ENCODE measurements at places on chromosomes 1 and 21. TPM values are rescaled to one million over a fixed set of nuclear protein-coding genes. Genes with fewer than 3 reads are reported as not detected.

RBP7 gene
- 0.38 TPM for total RNA-seq

GRCh38 chr1:185566995-185567394 lies 167.2 kb upstream of the HMCN1 start:
- peaks cover 38% of the 10 kb centered on the region for H3K4me1 ChIP-seq
- no peaks in the 10 kb centered on the region for H3K27me3 ChIP-seq
- no peak for DNase-seq
- H3K4me3 ChIP-seq, result no peak overlapping the region

DNA sequence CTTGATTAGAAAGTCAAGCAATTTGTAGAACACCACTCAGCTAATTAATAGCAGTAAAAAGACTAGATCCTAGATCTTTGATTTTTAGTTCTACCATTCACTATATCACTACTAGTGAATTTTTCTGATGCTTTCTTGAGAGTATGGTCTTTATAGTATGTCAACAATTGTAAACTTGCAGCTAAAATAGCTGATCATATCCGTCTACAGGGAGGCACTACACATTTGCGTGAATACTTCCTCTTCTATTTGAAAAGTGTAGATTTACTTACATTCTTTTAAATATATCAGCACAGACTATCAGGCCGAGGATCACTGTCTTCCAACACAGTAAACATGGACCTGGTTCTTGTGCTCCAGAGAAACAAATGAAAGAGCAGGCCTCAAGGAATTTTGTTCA lies 18.6 kb upstream of the PTPRC start:
- no peaks in the 10 kb centered on the region for H3K36me3 ChIP-seq
- H3K27me3 ChIP-seq, result no peaks in the 10 kb centered on the region
- no peak for DNase-seq
- no peaks in the 10 kb centered on the region for H3K4me1 ChIP-seq
- H3K4me3 ChIP-seq, result no peak overlapping the region

KPNA6 gene
- total RNA-seq, result 45.4 TPM

PRXL2B gene
- total RNA-seq, result 15.2 TPM

HMCN1 gene
- 21.4 TPM for total RNA-seq

DNA sequence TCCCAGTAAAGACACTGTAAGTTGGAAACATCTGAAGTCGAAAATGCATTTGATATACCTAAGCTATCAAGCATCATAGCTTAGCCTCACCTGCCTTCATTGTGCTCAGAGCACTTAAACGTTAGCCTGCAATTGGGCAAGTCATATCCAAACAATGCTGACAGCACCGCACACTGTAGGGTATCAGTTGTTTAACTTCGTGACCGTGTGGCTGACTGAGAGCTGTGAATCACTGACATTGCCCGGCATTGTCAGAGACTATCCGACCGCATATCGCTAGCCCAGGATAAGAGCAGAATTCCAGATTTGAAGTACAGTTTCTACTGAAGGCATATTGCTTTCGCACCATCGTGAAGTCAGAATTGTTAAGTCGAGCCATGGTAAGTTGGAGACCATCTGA lies 41.5 kb downstream of the GALNT2 start:
- H3K4me3 ChIP-seq, result no peak overlapping the region
- H3K4me1 ChIP-seq, result peaks cover 64% of the 10 kb centered on the region
- H3K27ac ChIP-seq, result no peak overlapping the region
- H3K36me3 ChIP-seq, result peaks cover 11% of the 10 kb centered on the region

- H3K4me1 ChIP-seq, result peaks cover 8% of the 10 kb centered on the region
- H3K27ac ChIP-seq, result no peak overlapping the region
- no peaks in the 10 kb centered on the region for H3K27me3 ChIP-seq
- DNase-seq, result no peak
- no peaks in the 10 kb centered on the region for H3K36me3 ChIP-seq
Observed at GRCh38 chr21:44365967-44366585, 12.7 kb downstream of the TRPM2 start.

ABCG1 gene
- total RNA-seq, result 4.5 TPM

- no peak overlapping the region for H3K4me3 ChIP-seq
- no peaks in the 10 kb centered on the region for H3K4me1 ChIP-seq
- H3K27ac ChIP-seq, result no peak overlapping the region
- DNase-seq, result no peak
Observed at GRCh38 chr1:4847711-4848110, 193.3 kb downstream of the AJAP1 start.
